Activated CD4-positive, alpha-beta T cell treated with anti-CD3 and anti-CD28 coated beads, Interleukin-2, amount 10 ng/mL, durations not matched to agents 7 days and 5 days (primary cell): ENCODE measurements at places on chromosomes 6 and 20. TPM values are rescaled to one million over a fixed set of nuclear protein-coding genes. Genes with fewer than 3 reads are reported as not detected.

Gene TAAR8
- not detected for total RNA-seq

DNA sequence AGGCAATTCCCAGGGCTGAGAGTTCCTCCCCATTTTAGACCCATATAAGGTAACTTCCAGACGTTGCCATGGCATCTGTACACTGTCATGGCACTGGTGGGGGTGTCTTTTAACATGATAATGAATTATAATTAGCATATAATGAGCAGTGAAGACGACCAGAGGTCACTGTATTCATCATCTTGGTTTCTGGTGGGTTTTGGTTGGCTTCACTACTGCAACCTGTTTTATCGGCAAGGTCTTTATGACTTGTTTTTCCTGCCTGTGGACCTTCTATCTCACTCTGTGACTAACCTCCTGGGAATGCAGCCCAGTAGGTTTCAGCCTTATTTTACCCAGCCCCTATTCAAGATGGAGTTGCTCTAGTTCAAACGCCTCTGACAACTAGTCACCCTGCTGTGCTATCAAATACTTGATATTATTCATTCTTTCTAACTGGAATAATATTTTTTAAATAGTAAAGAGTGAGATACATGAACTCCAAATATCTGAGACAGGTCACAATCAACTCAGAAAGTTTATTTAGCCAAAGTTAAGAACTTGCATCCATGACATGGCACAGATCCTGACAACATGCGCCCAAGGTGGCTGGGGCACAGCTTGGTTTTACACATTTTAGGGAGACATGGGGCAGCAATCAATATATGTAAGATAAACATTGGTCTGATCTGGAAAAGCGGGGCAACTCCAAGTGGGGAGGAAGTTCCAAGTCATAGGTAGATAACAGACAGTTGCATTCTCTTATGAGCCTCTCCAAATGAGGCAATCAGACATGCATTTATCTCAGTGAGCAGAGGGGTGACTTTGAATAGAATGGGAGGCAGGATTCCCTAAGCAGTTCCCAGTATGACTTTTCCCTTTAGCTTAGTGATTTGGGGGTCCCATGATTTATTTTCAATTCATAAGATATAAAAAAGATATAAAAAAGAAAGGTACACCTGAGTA, 1.2 kb upstream of the UFL1 start:
- DNase-seq, result no peak

DNA sequence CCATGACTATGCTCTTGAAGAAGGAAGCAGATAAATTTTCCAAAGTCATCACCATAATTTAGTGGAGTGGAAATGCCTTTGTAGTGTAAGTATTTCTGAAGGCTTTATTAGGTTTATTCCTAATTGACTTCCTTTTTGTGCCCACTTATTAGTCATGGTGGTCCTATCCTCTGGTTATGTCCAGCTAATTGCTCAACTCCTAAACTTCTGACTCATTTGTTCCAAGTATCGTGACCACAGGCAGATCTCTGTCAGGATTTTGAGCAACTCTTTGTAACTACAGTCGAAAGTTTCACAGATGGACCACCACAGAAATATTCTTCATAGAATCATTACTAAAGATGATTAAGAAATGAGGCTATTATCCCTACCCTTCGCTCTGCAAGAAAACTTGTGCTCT, 315.6 kb upstream of the PTCHD4 start:
- DNase-seq, result no peak

GRCh38 chr20:10540636-10541493, 105.8 kb downstream of the SLX4IP start:
- no peak for DNase-seq

Gene RIPPLY2
- total RNA-seq, result not detected

Gene BMP5
- not detected for total RNA-seq

- no peak for DNase-seq
Observed at GRCh38 chr20:3105256-3106137, 21.0 kb upstream of the AVP start.

Gene NMBR
- not detected for total RNA-seq

- no peak for DNase-seq
Observed at GRCh38 chr6:68711386-68712000, 76.4 kb downstream of the ADGRB3 start.

Gene PPT2
- total RNA-seq, result 8.3 TPM

Gene DNMT3B
- 4.1 TPM for total RNA-seq

DNA sequence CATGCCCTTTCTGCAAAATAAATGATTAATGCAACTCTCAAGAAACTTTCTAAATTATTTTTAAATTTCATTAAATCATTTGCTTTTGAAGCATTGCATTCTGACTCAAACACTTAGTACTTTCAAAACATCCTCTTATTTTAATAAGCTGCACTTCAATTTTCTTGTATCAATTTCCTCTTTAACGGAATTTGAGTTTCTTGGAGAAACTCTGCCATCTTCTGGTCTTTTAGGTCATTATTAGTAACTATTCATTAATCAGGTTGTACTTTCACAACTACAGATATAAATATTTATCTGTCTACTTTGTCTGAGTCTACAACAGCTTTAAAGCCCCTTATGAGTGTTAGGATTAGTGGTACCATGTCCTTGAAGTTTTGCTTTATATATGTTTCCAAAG, 30.2 kb downstream of the TMX4 start:
- no peak for DNase-seq
